Esophagus squamous epithelium (tissue), 5 donors: ENCODE measurements at places on chromosomes 6 and 20.
A peak's percentile ranks its signal among the peaks of the same experiment; 100 is the strongest.

- H3K4me1 ChIP-seq, result no peaks in the 10 kb centered on the region
- DNase-seq, result no peak
- H3K36me3 ChIP-seq, result no peaks in the 10 kb centered on the region
- H3K27me3 ChIP-seq, result no peaks in the 10 kb centered on the region
These were observed 132.4 kb downstream of the PTPRT start for GRCh38 chr20:43057317-43057716.

DNA sequence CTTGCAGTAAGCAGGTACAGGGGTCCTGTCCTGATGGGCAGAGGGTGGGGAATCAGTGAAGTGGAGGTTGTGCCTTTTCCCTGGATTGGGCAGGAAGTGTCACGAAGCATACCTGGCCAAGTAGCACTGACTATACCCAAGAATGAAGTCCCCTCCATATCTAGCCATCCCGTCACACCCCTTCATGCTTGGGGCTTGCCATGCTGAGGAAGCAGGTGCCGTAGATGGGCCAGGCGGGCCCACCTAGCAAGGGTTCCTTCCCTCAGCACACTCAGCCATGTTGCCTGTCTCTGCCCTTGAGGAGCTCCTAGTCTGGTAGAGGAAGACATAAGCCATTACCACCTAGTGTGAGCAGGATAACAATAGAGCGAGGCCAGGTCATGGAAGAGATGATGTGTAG is 33.5 kb downstream of the EIF2S2 start:
- peaks cover 13% of the 10 kb centered on the region for H3K36me3 ChIP-seq
- no peak overlapping the region for H3K4me3 ChIP-seq
- H3K27ac ChIP-seq, result no peak overlapping the region
- no peaks in the 10 kb centered on the region for H3K27me3 ChIP-seq
- DNase-seq, result no peak

- H3K36me3 ChIP-seq, result no peaks in the 10 kb centered on the region
- H3K27me3 ChIP-seq, result no peaks in the 10 kb centered on the region
- DNase-seq, result no peak
- H3K4me1 ChIP-seq, result no peaks in the 10 kb centered on the region
These were observed 52.4 kb downstream of the NINL start for GRCh38 chr20:25532971-25533391.

DNA sequence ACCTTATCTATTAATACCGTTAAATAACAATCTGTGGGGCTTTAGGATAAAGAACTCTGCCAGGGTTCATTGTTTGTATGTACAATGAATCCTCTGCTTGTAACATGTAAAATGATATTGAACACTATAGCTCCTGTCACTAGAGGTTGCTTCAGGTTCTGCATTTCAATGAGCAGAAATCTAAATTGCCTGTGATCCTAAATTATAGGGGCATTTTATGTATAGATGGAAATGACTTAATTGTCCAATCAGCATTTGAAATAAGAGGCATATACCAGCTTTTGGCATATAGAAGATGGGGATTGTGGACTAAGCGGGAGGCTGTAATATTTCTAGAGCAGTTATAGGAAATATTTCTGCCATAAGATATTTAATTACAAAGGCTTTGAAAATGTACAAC is 2.0 kb downstream of the NCOA3 start:
- H3K27ac ChIP-seq, result peak overlapping the region; percentile 99
- H3K36me3 ChIP-seq, result no peaks in the 10 kb centered on the region
- no peak for DNase-seq
- no peaks in the 10 kb centered on the region for H3K27me3 ChIP-seq

DNA sequence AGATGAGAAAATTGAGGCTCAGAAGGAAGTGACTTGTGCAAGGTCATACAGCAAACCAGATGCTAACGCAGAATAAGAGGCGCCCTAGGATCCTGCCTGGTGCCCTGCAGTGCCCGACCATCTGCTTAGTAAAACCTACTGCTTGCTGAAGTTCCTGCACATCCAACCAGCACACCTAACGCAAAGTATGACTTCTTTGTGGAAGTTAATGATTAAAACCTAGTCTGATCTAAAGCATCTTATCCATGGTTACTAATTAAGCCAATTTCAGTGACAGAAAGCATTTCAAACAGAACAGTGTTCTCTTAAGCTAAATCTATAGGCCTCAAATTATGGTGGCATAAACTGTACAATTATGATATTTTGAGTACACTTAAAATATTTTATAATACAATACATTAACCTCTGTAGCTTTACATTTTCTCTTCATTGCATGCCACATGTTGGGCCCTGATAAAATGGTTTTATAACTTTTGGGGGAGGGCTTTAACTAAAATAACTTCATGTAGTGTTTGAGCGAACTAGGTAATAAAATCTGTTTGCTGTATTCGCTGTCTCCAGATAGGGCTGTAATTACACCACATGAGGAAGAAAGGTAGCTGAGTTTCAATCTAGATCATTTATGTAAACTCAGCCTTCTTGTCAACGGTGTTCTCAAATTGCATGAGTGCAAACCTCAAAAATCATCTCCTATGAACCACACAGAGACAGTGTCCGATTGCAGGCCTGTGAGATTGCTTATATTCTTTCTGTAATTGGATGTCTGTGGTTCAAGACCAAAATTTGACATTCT is 37.5 kb upstream of the BEND3 start:
- DNase-seq, result no peak
- H3K36me3 ChIP-seq, result no peaks in the 10 kb centered on the region
- no peaks in the 10 kb centered on the region for H3K4me1 ChIP-seq
- no peak overlapping the region for H3K27ac ChIP-seq
- no peak overlapping the region for H3K4me3 ChIP-seq

- H3K27ac ChIP-seq, result no peak overlapping the region
- no peak overlapping the region for H3K4me3 ChIP-seq
- H3K27me3 ChIP-seq, result no peaks in the 10 kb centered on the region
- DNase-seq, result no peak
- no peaks in the 10 kb centered on the region for H3K4me1 ChIP-seq
These were observed 14.3 kb upstream of the NEDD9 start for GRCh38 chr6:11246722-11247121.

DNA sequence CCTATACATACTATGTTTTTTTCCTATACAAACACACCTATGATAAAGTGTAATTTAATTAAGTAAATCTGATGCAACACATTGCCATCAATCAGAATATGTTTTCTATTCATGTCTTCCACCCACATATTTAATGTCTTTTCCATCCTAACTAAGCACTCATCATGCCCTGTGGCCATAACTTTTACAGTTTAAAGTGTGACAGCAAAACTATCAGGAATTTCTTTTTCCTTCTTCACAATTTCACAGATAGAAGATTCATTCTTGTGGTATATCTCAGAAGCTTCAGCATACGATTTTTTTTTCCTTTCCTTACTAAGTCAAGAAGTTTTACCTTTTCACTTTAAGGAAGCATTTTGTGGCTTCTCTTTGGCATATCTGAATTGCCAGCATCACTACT is 7.0 kb upstream of the BEND6 start:
- DNase-seq, result no peak
- H3K27ac ChIP-seq, result no peak overlapping the region
- H3K4me1 ChIP-seq, result peaks cover 4% of the 10 kb centered on the region

GRCh38 chr6:134962421-134962820 is 12.5 kb upstream of the ALDH8A1 start:
- no peak overlapping the region for H3K27ac ChIP-seq
- DNase-seq, result no peak

GRCh38 chr6:121333196-121333595 is 1.1 kb downstream of the TBC1D32 start:
- H3K27me3 ChIP-seq, result no peaks in the 10 kb centered on the region
- no peak for DNase-seq
- peaks cover 18% of the 10 kb centered on the region for H3K4me1 ChIP-seq
- H3K4me3 ChIP-seq, result no peak overlapping the region
- H3K27ac ChIP-seq, result no peak overlapping the region
- no peaks in the 10 kb centered on the region for H3K36me3 ChIP-seq

- H3K36me3 ChIP-seq, result no peaks in the 10 kb centered on the region
- DNase-seq, result no peak
- H3K27ac ChIP-seq, result peak overlapping the region; percentile 48
- no peak overlapping the region for H3K4me3 ChIP-seq
- H3K27me3 ChIP-seq, result no peaks in the 10 kb centered on the region
- H3K4me1 ChIP-seq, result peaks cover 36% of the 10 kb centered on the region
These were observed 36.5 kb upstream of the MLN start for GRCh38 chr6:33840048-33840926.

DNA sequence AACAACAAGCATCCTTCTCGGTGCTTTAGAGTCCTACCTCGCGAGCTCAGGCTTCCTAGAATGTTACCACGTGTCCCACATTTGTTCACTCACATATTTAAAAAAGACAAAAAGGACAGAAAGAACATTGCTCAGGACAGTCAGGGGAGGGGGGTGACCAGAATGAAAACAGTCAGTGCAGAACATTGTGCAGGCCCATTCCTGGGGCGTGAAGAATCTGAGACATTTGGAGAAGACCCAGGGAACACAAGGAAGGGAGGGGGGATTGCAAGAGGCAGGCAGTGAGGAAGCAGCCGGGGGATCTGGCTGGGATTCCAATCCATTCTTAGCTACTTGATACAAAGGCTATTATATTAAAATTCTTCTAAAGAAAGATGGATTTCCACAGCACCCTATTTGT is 270.4 kb upstream of the CITED2 start:
- H3K36me3 ChIP-seq, result no peaks in the 10 kb centered on the region
- no peak overlapping the region for H3K4me3 ChIP-seq
- no peak overlapping the region for H3K27ac ChIP-seq
- H3K27me3 ChIP-seq, result no peaks in the 10 kb centered on the region
- H3K4me1 ChIP-seq, result peaks cover 18% of the 10 kb centered on the region

- H3K36me3 ChIP-seq, result no peaks in the 10 kb centered on the region
- H3K27me3 ChIP-seq, result no peaks in the 10 kb centered on the region
- H3K4me1 ChIP-seq, result peaks cover 37% of the 10 kb centered on the region
- H3K4me3 ChIP-seq, result no peak overlapping the region
- peak overlapping the region; percentile 4 for H3K27ac ChIP-seq
These were observed 25.5 kb downstream of the C6orf15 start for GRCh38 chr6:31086788-31087440.

DNA sequence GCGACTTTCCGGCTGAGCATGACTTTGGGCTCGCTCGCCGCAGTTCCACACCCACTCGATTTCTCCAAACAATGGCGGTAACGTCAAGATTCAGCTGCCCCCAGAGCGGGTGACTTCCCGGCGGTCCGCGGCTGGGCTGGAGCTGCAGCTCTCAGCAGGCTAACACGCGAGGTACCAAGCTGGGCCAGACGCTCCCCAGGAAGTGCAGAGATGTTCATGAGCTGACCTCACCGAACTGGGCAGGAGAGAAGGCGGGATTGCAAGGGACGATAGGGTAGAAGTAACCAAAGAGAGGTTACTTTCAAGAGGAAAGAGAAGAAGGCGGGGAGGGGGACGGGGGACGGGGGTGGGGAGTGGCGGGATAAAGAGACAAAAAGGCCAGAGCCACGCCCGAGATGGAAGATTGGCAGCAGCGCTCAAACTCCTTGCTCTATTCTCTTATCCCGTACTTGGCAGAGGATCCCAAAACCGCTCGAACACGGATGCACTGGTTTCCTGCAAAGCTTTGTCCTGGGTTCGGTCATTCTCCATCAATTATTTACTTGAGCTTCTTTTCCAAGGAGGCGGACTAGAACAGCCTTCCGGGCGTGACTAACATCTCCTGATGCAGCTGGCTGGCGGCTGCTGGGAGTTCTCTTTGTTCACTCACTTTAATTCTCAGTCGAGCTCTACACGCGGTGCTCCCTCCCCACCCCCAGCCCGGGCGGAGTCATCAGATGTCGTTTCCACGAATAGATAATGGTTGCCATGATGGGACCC is at the start of gene MTCL3:
Gene MTCL3 (minus strand): TSS at position 626 of the 759 bp plus-strand sequence.
- H3K4me3 ChIP-seq, result peak within 1 kb of the TSS; percentile 30
- no peaks in the 10 kb centered on the region for H3K36me3 ChIP-seq
- H3K4me1 ChIP-seq, result peaks cover 31% of the 10 kb centered on the region
- H3K27me3 ChIP-seq, result peaks cover 9% of the 10 kb centered on the region
- H3K27ac ChIP-seq, result no peak within 1 kb of the TSS
- DNase-seq, result no peak

DNA sequence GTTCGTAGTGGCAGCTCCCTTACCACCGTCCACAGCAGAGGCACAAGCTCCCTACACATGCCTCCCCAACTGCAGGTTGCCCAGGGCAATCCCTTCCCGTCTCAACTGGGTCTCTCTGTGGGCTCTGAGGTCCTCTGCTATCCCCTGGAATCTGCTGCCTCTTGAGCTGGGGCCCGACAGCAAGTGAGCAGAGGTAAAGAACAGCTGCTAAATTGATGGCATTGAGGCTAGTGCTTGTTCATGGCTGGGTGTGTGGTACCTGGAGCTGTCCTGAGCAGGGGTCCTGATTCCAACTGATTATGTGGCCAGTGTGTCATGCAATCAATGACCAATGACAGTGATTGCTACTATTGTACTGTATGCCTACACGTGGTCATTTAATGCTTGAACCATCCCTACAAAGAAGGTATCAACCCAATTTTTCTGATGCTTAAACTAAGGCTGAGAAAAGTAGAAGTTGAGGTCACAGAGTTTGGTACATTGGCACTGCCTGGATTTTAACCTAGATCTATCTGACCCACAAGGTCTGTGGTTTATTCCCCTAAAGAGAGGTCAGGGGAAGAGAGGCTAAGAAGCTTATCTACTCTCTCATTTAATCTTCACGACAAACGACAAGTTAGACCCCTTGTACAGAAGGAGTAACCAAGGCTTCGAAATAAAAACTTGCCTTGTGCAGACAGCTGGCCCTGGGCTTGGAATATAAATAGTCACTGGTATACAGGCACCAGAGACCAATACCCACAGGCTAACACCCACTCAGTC is 41.1 kb downstream of the HNF4A start:
- H3K36me3 ChIP-seq, result no peaks in the 10 kb centered on the region
- DNase-seq, result no peak
- no peak overlapping the region for H3K27ac ChIP-seq
- no peak overlapping the region for H3K4me3 ChIP-seq

DNA sequence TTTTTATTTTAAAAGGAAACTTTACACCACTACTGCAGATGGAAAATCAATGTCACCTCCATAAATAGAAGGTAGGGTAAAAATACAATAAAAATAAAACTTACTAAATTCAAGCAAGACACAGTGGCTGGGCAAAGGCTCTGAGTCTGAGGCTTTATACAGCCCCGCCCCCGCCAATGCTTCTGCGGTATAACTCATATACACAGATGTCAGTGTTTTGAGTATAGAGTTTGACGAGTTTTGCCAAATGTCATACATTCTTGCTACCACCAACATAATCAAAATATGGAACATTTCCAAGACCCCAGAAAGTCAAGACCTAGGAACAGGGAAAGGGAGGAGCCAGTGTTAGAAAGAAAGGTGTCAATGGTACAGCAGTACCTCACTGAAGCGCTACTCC is 12.8 kb downstream of the NFATC2 start:
- H3K27ac ChIP-seq, result peak overlapping the region; percentile 8
- no peak for DNase-seq
- H3K4me3 ChIP-seq, result no peak overlapping the region
- H3K36me3 ChIP-seq, result no peaks in the 10 kb centered on the region
- no peaks in the 10 kb centered on the region for H3K27me3 ChIP-seq
- peaks cover 8% of the 10 kb centered on the region for H3K4me1 ChIP-seq

GRCh38 chr6:30263734-30264133 is 50.5 kb upstream of the TRIM26 start:
- no peak for DNase-seq
- H3K4me1 ChIP-seq, result peaks cover 5% of the 10 kb centered on the region
- H3K27ac ChIP-seq, result no peak overlapping the region
- no peaks in the 10 kb centered on the region for H3K36me3 ChIP-seq
- H3K27me3 ChIP-seq, result peaks cover 18% of the 10 kb centered on the region
